NCI-H1417 treated with DMSO at 0.1 percent for 48 hours (cell line): ENCODE measurements at places on chromosomes 12 and 14.

- DNase-seq: no peak
Measured at GRCh38 chr14:44895716-44896115, 66.0 kb downstream of the KLHL28 start.

DNA sequence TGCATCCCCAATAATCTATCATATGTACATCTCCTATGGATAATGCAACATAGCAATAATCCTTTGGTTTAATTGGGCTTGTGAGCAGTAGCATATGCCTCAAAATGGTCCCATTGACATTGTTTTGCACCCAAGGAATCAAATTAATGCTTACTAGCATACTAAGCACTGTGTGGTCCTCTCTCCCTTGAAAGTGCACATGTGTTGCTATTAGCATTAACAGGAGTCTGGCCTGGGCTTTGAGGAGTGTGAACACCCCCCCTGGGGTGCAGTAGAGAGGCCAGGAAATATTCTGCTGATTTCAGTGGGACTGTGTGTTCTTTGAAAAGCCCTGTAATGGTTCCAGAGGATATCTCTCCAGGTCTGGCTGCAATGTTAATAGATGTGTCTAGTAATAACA, 1148.4 kb downstream of the VRK1 start:
- no peak for DNase-seq

GRCh38 chr14:66850258-66850888, 338.9 kb upstream of the GARIN2 start:
- no peak for DNase-seq

- DNase-seq: no peak
Measured at GRCh38 chr12:99505805-99506204, 141.7 kb upstream of the GARIN6 start.

GRCh38 chr14:59474172-59474571, 9.0 kb upstream of the GPR135 start:
- DNase-seq: no peak

DNA sequence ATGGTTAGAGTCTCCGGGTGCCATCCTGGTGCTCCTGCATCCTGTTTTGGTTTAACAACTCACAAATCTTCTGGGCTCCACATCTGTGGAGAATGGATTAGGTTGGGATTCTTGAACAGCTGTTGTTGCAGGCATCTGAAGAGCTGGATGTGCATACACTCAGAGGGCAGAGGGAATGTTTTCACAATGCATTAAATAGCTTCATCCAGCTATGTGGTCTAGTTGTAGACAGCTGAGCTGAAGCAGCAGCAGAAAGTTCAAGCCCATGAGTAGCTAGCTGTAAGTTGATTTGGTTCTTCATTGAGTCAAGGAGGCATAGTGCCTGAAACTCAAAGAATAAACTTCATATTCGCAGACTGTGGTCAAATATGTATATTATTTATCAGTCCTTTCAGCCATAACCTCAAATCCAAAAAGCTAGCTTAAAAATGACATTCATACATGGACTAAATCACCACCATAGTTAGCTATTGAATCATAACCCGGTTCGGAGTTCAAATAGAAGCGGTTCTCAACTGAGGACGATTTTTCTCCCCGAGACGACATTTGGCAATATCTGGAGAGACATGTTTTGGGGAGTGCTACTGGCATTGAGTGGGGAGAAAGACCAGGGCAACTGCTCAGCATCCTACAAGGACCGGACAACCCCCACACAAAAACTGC, 858 bp upstream of the ANKRD13A start:
- no peak for DNase-seq

DNA sequence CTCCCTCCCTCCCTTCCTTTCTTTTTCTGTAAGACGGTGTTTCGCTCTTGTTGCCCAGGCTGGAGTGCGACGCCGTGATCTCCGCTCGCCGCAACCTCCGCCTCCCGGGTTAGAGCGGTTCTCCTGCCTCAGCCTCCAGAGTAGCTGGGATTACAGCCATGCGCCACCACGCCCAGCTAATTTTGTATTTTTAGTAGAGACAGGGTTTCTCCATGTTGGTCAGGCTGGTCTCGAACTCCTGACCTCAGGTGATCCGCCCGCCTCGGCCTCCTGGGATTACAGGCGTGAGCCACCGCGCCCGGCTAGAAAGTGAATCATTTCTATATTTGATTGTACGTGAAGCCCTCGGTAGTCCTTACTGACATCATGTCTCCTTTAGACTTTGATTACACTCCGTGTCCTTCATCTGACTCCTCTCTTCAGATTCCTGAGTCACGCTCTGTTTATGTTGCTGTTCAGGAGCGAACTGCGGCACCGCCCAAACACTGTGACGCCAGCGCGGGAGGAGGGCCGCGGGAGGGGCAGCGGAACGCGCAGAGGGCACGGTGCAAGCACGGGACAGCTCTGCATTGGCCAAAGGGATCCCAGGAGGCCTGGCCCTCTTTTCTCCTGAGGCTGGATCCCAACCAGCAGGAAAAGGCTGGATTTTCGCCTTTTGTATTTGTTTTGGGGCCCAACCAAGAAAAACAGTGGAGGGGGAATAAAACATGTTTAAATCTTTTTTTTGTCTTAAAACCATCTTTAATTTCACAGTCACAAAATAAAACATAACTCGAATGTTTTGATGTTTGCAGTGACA, 538 bp upstream of the GABARAPL1 start:
- peak; percentile 59 for DNase-seq

- no peak for DNase-seq
Measured at GRCh38 chr12:57893431-57894353, 47.2 kb upstream of the CTDSP2 start.

GRCh38 chr14:105849933-105850626, 323.7 kb downstream of the TMEM121 start:
- no peak for DNase-seq

- DNase-seq: no peak
Measured at GRCh38 chr14:38098074-38098836, 109.4 kb upstream of the SSTR1 start.

GRCh38 chr12:5593998-5594397, 162.1 kb downstream of the NTF3 start:
- DNase-seq: no peak

DNA sequence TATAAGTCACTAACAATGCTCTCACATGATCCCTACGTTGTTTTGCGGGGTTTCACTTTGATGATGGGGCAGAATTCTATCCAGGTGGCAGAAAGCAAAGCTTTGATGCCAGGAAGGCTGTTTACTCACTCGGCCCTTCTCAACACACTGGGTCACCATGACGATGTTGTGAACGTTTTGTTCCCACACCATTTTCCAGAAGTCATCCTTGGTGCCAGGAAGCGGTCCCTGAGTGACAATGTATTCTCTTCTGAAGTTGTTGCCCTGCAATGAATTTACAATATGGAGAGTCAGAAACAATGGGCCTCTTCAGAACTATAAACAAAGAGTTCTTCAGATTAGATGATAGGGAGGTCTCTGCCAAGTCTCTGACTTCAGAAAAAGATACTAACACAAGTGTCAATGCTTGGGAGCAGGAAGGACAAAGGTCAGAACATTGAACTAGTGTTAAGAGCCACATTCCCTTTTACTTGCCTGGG, 101.3 kb downstream of the PTPRB start:
- DNase-seq: no peak

DNA sequence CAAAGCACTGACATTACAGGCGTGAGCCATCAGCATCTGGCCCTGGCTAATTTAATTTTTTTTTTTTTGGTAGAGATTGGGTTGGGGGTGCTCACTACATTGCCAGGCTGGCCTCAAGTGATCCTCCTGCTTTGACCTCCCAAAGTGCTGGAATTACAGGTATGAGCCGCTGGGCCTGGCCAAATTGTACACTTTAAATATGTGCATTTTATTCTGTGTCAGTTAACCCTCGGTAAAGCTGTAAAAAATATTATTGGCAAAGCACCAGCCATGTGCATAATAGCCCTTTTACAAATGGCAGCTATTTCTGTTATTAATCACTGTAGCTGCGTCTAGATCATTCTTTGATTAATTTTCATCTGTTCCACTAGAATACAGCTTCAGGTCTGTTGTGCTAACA, 12.0 kb downstream of the TMEM119 start:
- DNase-seq: no peak

DNA sequence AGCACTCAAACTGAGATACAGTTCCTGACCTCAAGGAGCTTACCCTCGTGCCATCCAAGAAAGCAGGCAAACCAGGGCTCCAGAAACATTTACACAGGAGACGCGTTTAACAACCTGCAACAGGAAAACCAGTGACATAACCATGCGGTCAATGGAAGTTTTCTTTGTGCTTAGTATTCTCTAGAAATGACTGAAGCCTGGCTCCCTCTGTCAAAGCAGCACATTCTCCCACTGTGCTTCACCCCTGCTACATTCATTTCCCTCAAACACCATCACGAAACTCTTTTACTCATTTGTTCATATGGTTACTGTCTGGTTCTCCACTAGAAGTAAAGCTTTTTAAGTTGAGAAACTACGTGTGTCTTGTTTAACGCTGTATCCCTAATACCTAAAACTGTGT, 161.3 kb upstream of the CCND2 start:
- DNase-seq: no peak

DNA sequence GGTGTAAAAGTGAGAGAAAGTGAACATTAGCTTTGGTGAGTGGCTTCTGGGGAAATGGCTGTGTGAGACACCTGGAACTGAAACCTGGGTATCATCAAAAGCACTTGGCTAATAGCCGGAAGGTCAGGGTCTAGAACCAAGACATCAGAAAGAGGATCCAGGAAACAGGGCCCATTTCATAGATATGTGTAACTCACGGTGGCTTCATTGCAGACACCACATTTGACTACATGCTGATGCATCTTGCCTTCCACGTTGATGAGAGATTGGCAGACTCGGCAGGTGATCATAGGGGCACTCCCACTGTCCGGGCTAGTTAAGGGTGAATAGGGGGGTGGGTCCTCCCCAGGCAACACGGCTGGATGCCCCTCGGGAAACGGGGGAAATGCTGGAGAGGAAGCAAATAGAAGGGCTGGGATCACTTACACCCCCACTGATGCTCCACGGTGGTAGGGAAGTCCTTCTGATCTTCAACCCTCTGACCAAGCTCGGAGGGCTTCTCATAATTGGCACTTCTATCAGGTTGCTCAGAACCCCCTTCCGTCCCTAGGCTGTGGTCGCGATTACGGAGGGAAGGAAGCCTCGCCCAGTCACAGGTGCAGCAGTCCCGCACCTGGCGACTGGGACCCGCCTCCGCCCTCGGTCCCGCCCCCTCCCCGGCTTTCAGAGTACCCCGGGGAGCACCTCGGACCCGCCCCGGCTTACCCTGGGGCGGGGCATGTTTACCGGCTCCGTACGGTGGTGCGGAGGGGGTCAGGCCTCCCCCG, 593 bp downstream of the PIP4P1 start:
- no peak for DNase-seq

DNA sequence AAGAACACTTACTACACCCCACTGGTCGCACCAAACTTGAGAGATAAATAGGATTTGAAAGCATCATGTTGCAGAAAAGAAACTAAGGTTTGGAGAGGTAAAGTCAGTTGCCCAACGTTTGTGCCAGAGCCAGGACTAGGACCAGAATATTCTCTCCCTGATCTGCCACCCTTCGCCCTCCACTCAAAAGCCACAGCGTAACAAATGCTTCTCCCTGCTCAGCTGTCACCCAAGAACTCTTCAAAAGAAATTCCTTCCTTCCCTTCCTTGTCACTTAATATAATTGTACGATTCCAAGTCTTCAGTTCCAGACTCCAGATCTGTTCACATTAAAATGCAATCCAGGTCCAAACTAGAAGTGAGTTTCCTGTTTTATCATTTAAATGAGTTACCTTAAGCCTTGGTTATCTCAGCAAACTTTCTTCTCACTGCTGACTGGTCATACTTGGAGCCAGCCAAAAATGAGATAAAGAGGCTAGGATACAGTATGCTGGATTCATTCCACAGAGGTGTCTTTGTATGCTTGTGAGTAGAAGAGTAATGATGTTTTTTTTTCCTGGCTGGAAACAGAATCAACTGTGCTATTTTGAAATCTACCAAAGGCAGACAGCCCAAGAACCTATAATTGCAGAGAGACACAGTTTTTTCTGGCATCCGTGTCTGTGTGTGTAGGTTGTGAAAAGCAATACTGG, 12.8 kb upstream of the PPFIBP1 start:
- no peak for DNase-seq

- no peak for DNase-seq
Measured at GRCh38 chr12:106345746-106346145, 11.8 kb upstream of the POLR3B start.

DNA sequence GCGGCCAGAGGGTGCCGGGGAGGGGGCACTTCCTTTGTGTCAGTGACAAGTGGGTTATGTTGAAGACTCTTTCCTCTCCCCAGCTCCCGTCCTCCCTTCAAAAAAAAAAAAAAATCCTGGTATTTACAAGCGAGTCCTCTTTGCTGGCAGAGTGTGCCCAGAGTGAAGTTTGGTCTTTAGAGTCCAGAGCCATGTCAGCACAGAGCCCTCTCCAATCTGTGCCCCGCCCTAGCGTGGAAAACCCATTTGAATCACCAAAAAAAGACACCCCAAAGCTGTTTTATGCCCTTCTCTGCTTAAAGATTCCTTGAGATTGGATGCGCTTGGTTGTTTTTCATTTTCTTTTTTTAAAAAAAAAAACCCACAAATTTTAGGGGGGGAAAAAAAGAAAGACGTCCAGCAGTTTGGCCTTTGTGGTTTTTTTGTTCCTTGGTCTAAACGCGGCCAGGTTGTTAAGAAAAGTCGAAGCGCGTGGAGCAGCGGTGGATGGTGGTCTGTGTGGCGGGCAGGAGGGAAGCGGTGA, 3.3 kb downstream of the NKX2-1 start:
- DNase-seq: no peak

DNA sequence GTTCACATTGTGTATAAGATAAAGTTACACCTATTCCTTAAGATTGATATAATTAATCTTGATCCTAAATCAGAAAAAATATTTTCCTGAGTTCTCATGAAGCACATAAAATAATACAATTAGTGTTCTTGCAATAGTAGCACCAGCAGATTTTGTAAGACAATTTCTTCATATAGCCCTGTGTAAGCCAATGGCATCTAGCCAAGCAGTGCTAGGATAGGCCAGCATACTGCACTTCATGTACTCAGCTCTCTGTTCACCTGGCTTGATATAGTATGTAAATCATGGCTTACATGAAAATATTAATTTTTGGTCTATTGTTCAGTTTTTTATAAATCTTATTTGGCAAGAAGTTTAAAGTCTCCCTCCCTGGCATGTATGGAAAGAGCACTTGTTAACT, 1.9 kb downstream of the KLRF2 start:
- no peak for DNase-seq

GRCh38 chr14:34056046-34056445, 105.2 kb upstream of the EGLN3 start:
- DNase-seq: no peak

GRCh38 chr14:81400852-81401251, 728 bp upstream of the STON2 start:
- no peak for DNase-seq

- no peak for DNase-seq
Measured at GRCh38 chr12:50062728-50063460, 5.5 kb downstream of the ASIC1 start.

DNA sequence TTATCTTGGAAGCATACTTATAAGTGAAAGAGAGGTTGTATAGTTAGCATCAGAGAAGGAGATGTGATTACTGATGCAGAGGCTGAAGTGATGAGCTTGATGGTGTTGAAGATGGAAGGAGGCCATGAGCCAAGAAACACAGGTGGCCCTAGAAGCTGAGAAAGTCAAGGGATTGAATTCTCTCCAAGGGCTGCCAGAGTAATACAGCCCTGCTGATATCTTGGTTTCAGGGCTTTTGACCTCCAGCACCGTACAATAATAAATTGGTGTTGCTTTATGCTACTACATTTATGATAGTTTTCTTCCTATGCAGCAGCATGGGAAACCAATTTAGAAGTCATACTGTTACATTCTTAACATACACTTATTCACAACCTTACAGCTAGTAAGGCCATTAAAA, 1133.3 kb downstream of the AACS start:
- DNase-seq: no peak

GRCh38 chr12:96500693-96501092, 11.3 kb downstream of the CFAP54 start:
- no peak for DNase-seq

GRCh38 chr12:86379337-86379736, 123.1 kb upstream of the MGAT4C start:
- no peak for DNase-seq
